ENCODE measurements at places on chromosomes 12 and 14. TPM values are rescaled to one million over a fixed set of nuclear protein-coding genes. Genes with fewer than 3 reads are reported as not detected.

DNA sequence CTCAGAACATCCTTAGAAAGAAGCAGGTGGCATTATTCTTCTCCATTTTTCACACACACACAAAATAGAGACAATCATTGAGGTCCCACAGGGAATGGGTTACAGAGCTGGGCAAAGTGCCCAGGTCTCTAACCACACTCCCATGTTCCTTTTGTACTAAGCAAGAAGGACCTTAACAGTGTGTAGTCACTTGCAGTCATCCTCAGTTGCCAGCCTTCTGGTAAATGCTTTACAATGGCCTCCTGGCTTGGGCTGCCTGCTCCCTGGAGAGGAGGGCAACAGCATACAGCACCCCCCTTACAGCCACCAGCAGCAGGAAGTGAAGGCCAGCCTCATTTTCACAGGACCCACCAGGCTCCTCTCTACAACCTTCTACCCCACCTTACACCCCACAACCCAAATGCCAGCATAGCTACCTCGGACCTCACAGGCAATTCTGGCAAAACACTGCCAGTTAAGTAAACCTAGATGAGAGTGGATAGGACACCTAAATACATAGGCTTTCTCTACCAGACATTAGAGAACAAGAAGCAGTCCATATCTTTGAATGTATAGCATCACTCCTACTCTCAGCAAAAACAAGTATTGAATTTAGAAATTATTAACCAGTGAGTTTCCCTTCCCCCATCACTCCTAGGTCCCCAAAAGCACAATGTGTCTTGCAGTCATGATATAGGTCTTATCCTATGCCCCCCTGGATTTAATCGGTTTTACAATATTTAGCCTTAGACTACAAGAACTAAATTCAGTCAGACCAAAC lies 88.1 kb downstream of the PPP2R5E start:
- peaks cover 6% of the 10 kb centered on the region for H3K36me3 ChIP-seq
- H3K4me1 ChIP-seq, result no peaks in the 10 kb centered on the region
- no peak overlapping the region for H3K4me3 ChIP-seq
- H3K27me3 ChIP-seq, result no peaks in the 10 kb centered on the region
- no peak for DNase-seq

GRCh38 chr12:13119826-13120225 lies 16.4 kb upstream of the GSG1 start:
- H3K4me3 ChIP-seq, result no peak overlapping the region
- no peak for DNase-seq
- H3K27me3 ChIP-seq, result no peaks in the 10 kb centered on the region
- H3K4me1 ChIP-seq, result peaks cover 5% of the 10 kb centered on the region
- no peak overlapping the region for H3K27ac ChIP-seq

DNA sequence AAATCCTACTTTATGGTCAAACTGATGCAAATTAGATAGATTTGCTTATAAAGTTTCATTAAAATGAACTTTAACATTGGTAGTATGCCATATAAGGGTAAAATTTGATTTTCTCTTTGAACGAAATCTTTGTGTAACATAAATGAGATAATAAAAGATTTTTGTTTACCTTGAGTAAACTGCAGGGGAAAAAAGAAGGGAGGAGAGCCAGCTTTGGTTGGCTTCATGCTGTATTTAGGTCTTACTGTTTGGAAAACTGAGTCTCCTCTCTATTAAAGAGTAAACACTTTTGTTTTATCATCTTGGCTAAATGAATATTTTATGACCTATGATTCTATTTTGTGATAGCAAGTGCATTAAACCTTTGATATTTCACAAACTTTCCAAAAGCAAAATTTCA lies 267.6 kb downstream of the IPO8 start:
- H3K4me1 ChIP-seq, result no peaks in the 10 kb centered on the region
- DNase-seq, result no peak
- no peak overlapping the region for H3K27ac ChIP-seq
- H3K36me3 ChIP-seq, result no peaks in the 10 kb centered on the region

DNA sequence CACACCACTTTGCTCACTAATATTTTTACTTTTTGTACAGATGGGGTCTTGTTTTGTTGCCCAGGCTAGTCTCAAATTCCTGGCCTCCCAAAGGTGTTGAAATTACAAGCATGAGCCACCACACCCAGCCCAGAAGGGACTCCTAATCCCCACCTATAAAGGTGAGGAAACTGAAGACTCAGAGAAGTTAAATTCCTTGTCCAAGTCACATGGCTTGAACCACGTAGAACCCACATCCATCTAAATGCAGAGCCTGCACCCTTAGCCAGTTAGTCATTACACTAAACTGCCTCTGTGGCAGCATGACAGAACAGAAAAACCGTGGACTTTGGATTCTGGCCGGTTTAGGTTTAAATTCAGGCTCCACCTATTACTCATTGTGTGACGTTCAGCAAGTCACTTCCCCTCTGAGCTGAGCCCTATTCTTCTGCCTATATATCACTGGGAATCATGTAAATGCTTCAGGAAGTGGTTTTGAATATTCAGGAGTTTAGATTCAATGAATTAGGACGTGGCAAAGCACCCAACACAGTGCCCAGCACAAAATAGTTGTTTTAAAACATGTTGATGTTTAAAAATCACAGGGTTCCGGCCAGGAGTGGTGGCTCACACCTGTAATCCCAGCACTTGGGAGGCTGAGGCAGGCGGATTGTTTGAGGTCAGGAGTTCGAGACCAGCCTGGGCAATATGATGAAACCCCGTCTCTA lies 3.0 kb upstream of the CORO1C start:
- no peaks in the 10 kb centered on the region for H3K36me3 ChIP-seq
- no peak for DNase-seq
- H3K4me1 ChIP-seq, result peaks cover 38% of the 10 kb centered on the region
- H3K4me3 ChIP-seq, result no peak overlapping the region
- no peaks in the 10 kb centered on the region for H3K27me3 ChIP-seq
- peak overlapping the region; percentile 60 for H3K27ac ChIP-seq

- H3K4me3 ChIP-seq, result no peak overlapping the region
- no peak overlapping the region for H3K27ac ChIP-seq
- H3K27me3 ChIP-seq, result no peaks in the 10 kb centered on the region
- no peaks in the 10 kb centered on the region for H3K36me3 ChIP-seq
- DNase-seq, result no peak
Observed at GRCh38 chr14:84591827-84592445, 938.0 kb upstream of the FLRT2 start.

DNA sequence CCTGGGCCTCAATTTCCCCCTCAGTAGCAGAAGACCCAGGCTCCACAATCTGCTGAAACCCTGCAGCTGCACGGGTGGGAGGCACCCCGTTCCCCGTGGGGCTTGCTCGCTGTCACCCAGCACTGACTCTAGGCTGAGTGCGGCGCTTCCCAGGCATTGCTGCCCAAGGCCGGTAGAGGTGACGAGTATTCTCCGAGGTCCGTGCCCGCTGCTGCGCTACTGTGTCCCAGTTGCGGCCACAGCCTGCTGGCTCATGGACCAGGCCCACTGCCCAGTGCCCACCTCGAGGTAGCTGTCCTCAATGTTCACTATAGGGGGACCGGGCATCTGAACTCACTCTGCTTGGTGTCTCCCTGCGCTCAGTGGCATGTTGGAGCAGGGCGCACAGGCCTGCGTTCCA lies 74.7 kb downstream of the GSC start:
- H3K36me3 ChIP-seq, result no peaks in the 10 kb centered on the region
- H3K27ac ChIP-seq, result no peak overlapping the region
- DNase-seq, result no peak
- H3K27me3 ChIP-seq, result no peaks in the 10 kb centered on the region

DNA sequence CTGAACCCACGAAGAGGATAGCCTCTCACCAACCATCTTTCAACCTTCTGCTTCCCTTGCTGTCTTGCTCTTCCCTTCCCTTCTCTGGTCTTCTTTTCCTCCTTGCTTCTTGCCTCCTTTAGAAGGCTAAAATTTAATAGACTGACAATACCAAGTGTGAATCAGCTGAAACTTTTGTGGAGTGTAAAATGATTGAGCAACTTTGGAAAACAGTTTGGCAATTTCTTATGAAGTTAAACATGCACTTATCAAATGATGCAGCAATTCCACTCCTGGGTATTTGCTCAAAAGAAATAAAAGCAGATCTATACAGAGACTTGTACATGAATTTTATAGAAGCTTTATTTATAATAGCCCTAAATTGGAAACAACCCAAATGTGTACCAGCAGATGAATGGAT lies 3.3 kb upstream of the KRT86 start:
- H3K36me3 ChIP-seq, result no peaks in the 10 kb centered on the region
- H3K4me1 ChIP-seq, result no peaks in the 10 kb centered on the region
- H3K27ac ChIP-seq, result no peak overlapping the region
- no peak for DNase-seq
- peaks cover 27% of the 10 kb centered on the region for H3K27me3 ChIP-seq

DNA sequence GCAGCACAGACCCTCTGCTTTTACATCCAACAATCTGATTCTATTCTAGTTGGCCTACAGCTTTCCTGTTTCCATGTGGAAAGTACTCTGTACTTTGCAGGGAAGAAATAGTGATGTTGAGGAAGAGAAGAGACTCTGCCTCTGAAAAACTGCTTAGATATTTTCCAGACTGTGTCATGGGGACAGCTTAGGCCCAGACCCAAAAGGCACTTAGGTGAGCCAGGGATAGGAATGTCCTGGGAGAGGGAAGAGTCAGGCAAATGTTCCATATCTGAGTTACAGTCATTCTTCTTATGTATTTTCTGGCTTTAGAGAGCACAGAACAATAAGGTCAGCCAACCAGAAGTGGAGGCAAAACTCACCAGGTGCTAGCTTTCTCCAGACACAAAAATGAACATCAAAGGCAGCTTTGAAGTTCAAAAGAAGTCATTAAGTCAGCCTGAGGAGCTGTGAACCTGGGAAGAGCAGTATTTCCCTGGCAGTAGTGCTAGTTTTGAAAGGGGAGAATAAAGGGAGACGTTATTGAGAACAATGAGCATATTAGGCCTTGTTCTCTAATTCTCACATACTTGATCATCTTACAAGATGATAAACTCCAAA lies 199.7 kb upstream of the LMNTD1 start:
- no peak for DNase-seq
- H3K27ac ChIP-seq, result no peak overlapping the region
- no peaks in the 10 kb centered on the region for H3K4me1 ChIP-seq

DNA sequence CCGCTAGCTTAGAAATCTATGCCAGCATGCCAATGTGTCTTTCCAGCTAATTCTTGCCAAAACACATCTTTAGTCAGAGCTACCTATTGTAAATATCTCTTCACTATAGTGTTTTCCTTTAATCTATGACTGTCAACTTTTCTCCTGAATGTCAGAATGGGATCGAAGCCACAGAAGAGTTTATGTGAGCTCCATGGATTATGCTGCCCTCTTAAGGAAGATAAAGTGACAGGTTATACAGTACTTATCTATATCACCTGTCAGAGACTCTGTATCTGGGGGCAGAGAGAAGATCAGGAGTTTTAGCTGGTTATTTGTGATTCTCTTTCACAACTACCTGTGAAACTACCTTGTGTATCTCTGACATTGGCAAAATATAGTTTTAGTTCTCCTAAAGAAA lies 204.3 kb upstream of the SEL1L start:
- H3K36me3 ChIP-seq, result no peaks in the 10 kb centered on the region
- no peak for DNase-seq
- H3K4me1 ChIP-seq, result no peaks in the 10 kb centered on the region
- H3K27ac ChIP-seq, result no peak overlapping the region
- no peaks in the 10 kb centered on the region for H3K27me3 ChIP-seq

DNA sequence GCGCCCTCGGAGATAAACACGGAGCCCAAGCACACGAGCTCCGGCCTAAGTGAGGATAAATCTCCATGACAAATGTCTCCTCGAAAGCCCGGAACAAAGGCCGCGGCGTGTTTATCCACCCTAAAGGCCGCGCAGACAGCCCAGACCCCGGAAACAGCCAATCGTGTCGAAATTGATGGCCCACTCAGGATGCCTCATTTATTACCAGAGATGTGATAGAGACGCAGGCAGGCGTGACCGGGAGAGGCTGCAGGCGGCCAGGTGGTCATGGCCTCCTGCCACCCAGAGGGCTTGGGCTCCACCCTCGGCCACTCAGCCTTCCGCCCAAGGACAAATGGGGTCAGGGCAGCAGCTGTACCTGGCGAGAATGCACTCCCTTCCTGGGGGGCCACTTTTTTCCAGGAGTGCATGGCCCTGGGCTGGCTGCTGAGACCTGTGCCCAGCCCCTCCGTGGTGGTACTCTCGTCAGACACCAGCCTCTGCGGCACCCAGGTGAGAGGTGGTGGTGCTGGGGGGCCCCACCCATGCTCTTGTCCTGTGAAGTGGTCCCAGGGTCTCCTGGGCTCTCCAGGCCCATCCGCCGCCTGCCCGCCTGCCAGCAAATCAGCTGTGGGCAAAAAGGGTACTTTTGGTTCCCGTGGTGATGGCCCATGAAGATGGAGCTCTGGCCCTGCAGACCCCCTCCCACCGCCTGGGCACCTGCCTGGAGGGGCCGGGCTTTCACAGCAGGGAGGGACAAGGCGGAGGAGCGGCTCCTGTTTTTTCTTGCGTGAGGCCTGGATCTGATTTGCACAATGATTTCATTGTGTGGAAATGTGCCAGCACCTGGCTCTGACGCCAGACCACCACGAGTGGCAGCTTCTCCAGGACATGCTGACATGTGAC lies 211.5 kb upstream of the C14orf180 start:
- H3K4me3 ChIP-seq, result no peak overlapping the region
- H3K27ac ChIP-seq, result no peak overlapping the region
- no peak for DNase-seq
- no peaks in the 10 kb centered on the region for H3K4me1 ChIP-seq

VRTN gene
- not detected for total RNA-seq

LRFN5 gene
- 2.1 TPM for total RNA-seq

DDN gene
- 0.08 TPM for total RNA-seq

TUBA1A gene
- 205 TPM for total RNA-seq

LRTM2 gene
- total RNA-seq, result not detected

DPPA3 gene
- total RNA-seq, result not detected

KIAA0586 gene
- total RNA-seq, result 14.2 TPM
